ENCODE measurements at places on chromosomes 7 and 10.
A peak's percentile ranks its signal among the peaks of the same experiment; 100 is the strongest.

DNA sequence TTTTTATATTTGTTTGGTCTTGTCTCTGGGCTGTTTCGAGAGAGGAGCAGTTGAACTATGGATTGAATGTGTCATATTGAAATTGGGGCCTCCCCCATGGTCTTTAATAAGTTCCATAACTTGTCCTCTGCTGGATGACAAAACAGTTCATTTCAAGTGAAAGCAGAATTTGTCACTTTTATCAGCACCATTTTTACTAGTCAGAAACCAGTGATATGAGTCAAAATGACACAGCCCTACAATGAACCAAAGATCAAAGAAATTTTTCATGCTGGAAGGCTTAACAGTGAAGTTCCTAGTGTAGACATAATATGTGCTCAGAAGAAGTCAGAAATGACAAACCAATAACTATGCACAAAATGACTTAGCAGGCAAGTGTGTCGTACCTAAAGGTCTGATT lies 133.6 kb upstream of the VWC2 start:
- no peak for DNase-seq

DNA sequence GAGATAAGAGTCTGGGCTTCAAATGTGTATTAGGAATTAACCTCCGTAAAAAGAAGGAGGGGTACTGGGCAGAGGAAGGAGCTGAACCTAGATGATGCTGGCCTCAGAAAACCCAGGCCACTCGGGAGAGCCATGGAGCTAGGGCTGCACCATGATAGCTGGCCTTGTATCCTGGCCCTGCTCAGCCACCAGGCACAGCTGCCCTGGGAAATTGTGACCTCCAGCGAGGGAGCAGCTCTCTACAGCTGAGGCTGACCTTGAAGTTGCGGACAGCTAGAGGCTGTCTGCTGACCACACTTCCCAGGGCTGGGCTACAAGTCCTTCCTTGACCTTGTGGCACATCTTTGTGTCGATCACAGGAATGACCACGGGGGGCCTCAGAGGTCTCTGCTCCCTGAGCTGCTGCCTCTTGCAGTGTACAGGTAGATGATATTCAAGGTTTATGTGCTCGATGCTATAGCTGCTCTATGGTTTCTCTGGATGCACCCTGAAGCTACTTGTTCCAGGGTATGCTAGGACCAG lies 38.3 kb upstream of the SLC35B4 start:
- no peak for DNase-seq

DNA sequence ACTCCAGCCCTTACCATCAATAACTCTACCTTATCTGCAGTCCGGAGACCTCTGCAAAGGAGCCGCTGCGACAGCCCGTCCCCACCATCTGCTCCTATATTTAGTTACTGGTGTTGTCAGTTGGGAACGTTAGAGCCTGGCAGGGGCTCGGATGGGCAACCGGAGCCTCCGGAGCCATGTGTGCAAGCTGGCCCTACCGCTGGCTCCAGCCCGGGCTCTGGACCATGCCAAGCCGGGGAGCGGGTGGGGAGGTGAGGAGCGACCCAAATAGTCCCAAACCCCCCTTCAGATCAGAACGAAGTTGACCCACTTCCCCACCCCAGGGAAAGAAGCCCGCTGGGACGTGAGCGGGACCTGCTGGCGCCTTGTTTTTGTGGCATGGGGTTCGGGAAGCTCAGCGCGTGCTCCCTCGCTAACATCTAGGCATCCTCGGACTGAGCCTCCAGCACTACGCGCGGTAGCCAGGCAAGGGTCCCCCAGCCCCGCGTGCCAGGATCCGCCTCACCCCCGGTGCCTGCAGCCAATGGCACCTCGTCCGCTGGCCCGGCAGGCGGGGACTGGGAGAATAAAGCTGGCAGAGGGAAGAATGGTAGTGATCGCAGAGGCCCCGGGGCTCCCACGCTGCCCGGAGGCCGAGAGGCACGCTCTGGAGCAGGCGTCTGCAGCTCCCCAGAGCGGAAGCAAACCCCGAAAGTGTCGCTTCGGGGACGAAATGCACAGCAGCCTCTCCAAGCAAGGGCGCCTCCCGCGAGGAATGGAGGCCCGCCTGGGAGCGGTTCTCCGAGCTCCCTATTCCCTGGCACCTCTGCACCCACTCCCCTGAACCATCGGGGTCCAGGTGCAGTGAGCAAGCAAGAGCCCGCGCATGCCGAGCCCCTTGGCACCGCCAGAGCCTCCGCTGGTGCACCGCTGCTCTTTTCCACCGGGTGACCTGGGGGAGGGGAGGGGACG lies 679 bp downstream of the LRRC20 start:
- DNase-seq: peak; percentile 48

- no peak for DNase-seq
Observed at GRCh38 chr7:130208516-130208915, 856 bp downstream of the SSMEM1 start.

GRCh38 chr10:60737242-60737641 lies 41.0 kb upstream of the CDK1 start:
- no peak for DNase-seq

DNA sequence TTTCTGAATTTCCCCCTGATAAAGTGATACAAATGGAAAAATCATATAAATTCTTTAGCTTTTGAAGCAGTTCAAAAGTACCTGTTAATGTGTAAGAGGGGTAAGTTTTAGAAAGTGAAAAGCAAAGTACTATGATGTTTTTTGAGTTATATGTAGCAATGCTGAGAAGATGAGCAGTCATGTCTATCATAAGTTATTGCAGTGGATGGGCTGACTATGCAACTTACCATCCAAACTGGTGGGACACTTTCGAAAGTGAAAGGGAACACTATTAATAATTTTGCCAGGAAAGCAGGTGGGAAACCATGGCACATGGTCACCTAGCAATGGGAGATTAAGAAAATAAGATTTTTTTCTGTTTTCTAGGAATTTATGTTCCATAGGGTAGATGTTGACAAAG lies 4.1 kb downstream of the MINPP1 start:
- DNase-seq: no peak

GRCh38 chr10:48589266-48589665 lies 15.6 kb downstream of the ARHGAP22 start:
- DNase-seq: no peak

- no peak for DNase-seq
Observed at GRCh38 chr10:87746911-87747310, 71.1 kb downstream of the ATAD1 start.

DNA sequence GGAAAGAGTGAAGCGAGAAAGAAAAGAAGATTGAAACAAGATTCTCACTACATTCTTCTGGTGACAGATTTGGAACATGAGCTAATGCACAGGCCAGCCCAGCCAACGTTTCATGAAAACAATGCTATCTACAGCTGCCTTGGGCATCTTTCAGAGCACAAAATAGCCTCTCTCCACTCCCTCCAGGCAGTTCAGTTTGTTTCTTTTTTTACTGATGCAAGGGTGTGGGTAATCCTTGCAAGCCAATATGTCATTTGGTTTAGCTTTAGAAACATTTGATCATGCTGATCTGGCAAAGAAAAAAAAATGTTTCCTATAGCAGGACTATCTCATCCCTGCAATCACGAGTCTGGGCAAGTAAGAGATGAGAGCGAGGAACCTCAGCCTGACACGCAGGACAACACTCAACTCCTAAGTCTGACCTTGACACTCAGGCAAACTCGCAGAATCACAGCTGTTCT lies 35.9 kb downstream of the SVIL start:
- DNase-seq: no peak

- peak; percentile 13 for DNase-seq
Observed at GRCh38 chr10:35643151-35644049, 1.3 kb upstream of the FZD8 start.

DNA sequence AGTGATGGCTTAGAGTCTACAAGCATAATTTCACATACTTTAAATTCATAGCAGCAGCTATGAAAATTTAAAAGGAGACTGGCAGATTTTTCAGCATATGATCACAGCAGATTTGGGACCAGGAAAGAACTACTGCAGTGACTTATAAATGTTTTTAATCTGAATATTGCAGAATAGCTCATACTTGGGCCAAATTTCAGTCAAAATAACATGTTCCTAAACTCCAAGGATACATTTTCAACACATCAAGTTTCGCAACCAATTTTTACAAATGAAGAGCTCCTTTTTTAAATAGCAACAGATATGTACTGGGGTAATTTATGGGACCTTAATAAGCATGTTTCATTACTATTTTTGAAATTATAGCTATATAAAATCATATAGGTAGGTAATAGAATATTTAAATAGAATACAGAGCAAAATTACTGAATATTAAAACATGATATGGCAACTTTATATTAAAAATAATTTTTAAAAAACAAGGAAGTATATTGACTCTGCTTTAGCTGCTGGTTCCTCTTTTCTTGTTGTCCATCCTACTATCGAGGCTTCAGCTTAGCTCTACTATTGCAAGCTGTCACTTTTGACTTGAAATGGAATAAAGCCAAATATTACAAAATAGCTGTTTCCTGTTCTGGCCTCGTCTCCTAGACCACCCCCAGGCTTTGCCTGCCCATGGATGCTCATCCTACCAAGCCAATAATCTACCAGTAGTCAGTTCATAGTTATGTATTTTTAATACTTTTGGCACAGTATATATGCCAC lies 123.1 kb downstream of the NRBF2 start:
- no peak for DNase-seq

DNA sequence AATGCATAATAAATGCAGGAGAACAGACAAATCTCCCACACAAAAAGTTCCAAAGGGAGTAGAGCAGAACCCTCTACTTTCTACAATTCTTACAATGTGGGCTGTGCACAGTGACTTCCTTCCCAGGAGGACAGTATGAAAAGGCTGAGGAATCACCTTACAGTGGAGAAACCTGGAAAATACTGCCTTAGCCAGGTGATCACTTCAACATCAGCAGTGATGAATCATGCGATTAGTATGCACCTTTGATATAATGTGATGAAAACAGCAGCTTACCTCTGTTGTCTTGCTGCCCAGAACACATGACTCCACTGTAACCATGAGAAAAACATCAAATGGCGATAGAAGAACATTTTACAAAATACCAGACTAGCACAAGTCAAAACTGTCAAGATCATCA lies 329.7 kb upstream of the POM121L12 start:
- no peak for DNase-seq

DNA sequence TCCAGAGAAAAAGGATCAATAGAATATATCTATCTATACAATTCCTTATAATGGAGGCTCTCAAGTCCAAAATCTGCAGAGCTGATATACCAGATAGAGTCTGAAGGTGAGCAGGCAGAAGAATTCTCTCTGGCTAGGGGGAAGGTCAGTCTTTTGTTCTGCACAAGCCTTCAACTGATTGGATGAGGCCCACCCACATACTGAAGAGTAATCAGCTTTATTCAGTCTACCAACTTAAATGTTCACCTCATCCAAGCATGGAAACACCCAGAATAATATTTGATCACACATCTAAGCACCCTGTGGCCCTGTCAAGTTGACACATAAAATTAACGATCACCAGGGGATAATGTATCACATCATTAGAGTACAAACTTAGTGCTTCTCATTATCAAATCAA lies 193.8 kb upstream of the YAE1 start:
- DNase-seq: no peak

- no peak for DNase-seq
Observed at GRCh38 chr7:45893996-45894664, 5.8 kb downstream of the IGFBP1 start.

DNA sequence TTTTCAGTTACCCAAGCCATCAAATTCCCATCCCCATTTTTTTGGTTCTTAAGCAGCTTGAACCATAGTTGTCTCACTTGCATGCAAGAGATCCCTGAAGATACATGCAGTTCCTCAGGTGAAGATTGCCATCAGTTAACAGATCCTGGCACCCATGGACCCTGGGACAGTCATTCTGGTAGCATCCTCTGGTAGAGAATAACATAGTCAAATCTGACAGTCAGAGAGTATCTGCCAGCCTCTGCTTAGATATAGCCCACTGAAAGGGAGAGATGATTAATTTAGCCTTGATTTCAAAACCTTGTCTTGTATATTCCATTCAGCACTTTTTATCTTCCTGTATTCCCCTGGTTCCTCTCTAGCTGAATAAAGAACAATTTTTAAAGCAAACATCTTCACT lies 280.4 kb downstream of the KCNMA1 start:
- no peak for DNase-seq

GRCh38 chr7:70165477-70166170 lies 567.3 kb downstream of the AUTS2 start:
- no peak for DNase-seq

- no peak for DNase-seq
Observed at GRCh38 chr7:138625849-138626230, 75.3 kb downstream of the SVOPL start.

GRCh38 chr7:75993689-75994387 lies 557 bp downstream of the TMEM120A start:
- no peak for DNase-seq

DNA sequence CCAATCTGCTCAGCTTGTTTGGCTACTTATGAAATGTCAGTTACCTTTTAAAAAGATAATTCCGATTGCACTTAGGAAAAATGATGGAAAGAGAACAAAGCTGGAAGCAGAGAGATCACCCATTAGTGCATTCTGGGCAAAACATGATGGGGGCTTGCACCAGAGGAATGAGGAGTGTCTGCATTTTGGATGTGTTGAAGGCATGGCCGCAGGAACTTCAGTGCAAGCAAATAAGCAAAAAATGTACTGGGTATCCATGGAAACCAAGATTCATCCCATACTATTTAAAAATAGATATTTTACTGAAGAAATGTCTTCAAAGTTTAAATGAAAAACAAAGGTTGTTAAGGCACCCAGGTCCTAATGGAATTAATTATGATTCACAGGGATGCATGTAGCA lies 655.0 kb downstream of the POM121L12 start:
- no peak for DNase-seq

- no peak for DNase-seq
Observed at GRCh38 chr7:68187532-68187931, 1190.9 kb downstream of the TYW1 start.

DNA sequence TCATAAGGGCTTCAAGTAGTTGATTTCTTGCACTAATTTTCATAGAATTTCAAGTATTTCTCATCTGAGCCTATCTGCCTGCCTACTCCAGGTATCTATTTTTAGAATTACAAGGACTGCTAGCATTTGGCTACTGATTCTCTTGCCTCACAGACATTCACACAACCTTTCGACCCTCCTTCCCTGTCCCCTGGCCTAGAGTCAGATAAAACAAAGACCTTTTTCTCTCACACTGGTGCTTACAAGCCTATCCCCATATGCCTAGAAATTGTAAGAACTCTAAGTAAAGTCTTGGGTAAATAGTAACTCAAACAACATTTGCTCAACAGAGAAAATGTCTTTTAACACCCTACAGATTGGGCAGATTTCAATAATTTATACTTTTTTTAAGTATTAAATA lies 6.3 kb downstream of the GPAM start:
- DNase-seq: no peak

DNA sequence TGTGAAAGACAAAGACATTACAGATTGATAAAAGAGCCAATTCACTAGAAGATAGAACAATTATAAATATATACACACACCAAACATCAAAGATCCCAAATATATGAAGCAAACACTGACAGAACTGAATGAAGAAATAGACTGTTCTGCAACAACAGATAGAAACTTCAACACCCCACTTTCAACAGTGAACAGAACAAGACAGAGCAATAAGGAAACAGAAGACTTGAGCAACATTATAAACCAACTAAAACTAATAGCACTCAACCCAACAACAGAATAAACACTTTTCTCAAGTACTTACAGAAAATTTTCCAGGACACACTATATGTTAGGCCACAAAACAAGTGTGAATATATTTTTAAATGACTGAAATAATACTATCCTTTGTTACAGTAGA lies 10.9 kb downstream of the CDCA7L start:
- DNase-seq: no peak

Data from activated CD4-positive, alpha-beta memory T cell treated with anti-CD3 and anti-CD28 coated beads for 36 hours (primary cell).